ENCODE measurements at places on chromosomes 16 and 17.

GRCh38 chr16:17384471-17384870, 86.3 kb downstream of the XYLT1 start:
- DNase-seq = no peak

- DNase-seq = no peak
Measured at GRCh38 chr17:76532072-76532651, 5.3 kb downstream of the CYGB start.

GRCh38 chr17:81417049-81417878, 22.0 kb downstream of the BAHCC1 start:
- no peak for DNase-seq

GRCh38 chr16:12903407-12904328, 2.3 kb downstream of the SHISA9 start:
- no peak for DNase-seq

GRCh38 chr16:4723071-4723767, 10.9 kb downstream of the ANKS3 start:
- no peak for DNase-seq

- DNase-seq = no peak
Measured at GRCh38 chr16:5444189-5444588, 346.6 kb upstream of the EEF2KMT start.

DNA sequence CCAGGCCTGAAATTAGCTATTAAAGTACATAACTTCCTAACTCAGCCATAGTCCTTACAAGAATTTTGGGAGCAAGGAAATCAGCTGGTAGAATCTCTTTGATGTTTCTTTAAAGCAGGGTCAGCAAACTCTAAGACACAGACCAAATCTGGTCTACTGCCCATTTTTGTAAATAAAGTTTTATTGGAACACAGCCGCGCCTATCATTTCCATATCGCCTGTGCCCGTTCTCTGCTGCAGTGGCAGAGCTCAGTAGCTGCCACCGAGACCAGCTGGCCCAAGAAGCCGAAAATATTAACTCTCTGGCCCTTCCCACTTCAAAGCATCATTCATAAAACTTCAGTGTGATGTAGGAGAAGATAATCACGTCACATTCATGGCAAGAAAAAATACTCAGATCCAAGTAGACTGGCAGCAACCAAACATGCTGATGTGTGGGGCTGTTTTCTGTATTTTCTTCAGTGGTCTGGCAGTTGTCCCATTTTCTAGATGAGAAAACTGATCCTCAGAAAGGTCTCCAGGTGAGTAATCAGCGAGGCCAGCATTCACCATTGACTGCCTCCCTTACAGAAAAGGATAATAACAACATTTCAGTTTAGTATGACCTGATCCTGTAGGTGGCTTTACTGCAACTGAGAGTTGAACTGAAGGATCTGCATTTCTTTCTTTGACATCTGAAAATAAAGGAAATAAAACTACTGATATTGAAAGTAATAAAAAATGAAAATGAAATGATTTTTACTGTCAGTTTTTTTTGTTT, 18.0 kb upstream of the HSBP1 start:
- no peak for DNase-seq

- no peak for DNase-seq
Measured at GRCh38 chr17:19724501-19725420, 8.4 kb upstream of the SLC47A2 start.

DNA sequence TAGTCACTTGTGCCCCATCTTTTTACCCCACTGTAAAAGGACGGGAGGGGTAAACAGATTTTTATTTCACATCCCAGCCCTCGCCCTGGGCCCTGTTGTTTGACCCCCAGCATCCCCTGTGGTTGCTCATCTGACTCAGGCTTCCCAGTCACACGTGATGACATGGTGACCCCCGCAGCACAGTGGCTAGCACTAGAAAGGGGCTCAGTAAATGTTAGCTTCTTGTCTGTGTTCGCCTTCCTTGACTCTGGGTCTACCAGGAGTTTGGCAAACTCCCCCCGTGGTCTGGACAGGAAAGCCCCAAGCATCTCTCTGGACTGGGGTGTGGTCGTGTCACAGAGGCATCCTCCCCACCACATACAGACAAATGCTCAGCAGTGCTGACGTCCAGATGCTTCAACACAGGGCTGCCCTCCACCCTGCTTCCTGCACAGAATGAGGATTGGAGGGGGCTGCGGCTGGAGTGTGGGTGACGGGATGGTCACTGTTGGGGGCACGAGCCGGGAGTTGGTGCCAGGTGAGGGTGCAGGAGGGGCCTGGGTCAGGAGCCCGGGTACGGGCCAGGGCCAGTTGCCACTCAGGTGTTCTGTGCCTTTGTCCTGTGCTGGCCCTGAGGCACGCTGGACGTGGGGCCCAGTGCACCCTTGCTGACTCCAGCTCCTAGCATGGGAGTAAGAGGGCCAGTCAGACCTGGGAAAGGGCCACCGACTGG, 69.1 kb downstream of the METRNL start:
- DNase-seq = no peak

GRCh38 chr16:69033151-69033949, 72.1 kb upstream of the HAS3 start:
- DNase-seq = no peak
